ENCODE measurements at places on chromosomes 11 and 22.
A peak's percentile ranks its signal among the peaks of the same experiment; 100 is the strongest.

- DNase-seq, result no peak
Observed at GRCh38 chr11:83195143-83195466, 1.6 kb downstream of the ANKRD42 start.

DNA sequence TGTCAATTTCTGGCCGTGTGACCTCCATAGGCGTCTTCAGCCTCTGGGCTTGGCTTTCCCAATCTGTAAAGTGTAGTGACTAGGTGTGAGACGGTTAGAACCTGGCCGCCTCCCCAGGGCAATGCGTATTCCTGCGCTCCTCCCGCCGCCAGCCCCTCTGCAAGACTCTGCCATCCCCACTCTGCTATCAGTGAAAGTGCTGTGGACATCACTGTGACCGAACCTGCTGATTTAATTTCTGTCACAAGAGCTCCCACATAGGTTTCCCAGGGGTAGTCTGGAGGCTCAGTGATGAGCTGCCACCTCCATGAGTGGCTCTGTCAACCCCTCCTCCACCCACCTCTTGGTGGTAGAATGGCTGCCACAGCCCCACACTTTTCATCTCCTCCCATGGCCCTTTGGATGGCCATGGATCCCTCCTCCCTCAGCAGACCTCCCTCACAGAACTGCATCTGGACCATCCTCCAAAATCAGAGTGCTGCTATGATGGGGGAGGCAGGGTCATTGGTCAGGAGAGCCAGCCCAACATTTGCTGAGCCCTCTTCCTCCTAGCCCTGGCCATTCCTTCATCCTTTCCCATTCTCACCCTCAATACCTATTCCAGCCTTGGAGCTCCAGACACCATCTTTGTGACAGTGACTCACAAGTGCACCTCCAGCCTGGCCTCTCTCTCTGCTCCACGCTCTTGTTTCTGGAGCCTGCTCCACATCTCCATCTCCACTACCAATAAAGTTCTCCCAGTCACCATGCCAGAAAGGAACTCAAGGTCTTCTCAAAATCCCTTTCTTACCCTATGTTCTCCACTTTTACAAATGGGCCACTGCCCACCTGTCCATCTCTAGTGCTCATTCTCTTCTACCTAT is 1.5 kb upstream of the GSC2 start:
- no peak for DNase-seq

DNA sequence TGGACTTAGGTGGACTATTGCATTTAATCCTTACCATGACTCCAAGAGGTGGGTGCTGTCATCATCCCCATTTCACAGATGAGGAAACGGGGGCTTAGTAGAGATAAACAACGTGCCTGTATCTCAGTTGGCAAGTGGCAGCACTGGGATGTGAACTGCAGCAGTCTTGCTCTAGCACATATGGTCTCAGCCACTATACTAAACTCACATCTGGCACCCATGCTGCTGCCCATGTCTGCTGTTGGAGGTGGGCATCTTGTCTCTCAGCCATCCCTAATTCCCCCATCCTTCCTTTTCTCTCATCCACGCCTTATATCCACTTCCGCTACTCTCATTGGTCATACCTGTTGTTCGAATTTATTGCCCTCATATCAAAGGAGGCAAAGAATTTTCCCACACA is 3.8 kb downstream of the PRG3 start:
- no peak for DNase-seq

DNA sequence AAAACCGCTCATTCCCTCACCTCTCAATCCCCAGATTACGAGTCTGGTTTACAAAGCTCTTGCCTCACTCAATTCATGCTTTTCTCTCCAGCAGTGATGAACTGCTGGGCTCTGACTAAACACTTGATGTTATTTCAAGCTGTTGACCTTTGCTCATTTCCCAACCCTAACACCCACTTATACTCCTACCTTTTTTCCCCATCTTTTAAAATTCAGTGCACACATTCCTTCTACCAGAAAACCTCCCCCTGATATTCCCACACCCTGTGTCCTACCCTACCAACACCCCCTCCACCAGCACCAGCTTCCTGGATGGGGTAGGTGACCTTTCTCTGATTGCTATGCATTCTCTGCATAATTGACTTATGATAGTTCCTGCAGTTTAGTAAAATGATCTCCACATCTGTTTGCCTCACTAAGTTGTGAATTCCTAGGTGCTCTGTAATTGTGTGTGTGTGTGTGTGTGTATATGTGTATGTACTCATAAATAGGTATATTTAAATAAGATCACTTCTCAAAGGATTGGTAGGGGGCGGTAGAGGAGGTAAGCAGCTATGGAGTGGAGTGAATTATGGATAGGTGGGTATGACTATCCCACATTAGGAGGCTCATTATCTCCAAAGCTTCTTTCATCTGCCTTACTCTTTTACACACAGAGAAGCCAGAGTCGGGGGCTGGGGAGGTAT is 842 bp downstream of the HEPACAM start:
- no peak for DNase-seq

GRCh38 chr11:62428871-62429560 is 10.2 kb downstream of the SCGB1A1 start:
- DNase-seq, result no peak

DNA sequence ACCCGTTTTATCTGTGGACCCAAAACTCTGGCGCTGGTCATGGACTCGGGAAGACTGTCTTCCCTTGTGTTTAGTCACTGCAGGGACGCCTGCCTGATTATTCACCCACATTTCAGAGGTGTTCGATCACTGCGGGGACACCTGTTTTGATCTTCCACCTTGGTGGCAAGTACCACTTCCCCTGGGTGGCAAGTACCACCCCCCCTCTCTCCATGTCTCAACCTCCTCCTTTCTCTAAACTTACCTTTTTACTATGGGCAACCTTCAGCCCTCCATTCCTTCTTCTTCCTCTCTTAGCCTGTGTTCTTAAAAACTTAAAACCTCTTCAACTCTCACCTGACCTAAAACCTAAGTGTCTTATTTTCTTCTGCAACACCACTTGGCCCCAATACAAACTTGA is 1.9 kb upstream of the NDUFC2 start:
- DNase-seq, result no peak

- DNase-seq, result no peak
Observed at GRCh38 chr22:44834065-44834464, 81.7 kb downstream of the ARHGAP8 start.

GRCh38 chr11:78560826-78561484 is 13.7 kb downstream of the NARS2 start:
- DNase-seq, result no peak

GRCh38 chr11:78041843-78042440 is 18.9 kb upstream of the KCTD14 start:
- DNase-seq, result peak; percentile 85

- no peak for DNase-seq
Observed at GRCh38 chr22:48592488-48592887, 1235.2 kb downstream of the BRD1 start.

- DNase-seq, result peak; percentile 11
Observed at GRCh38 chr22:28711341-28711740, 30.3 kb downstream of the CHEK2 start.

- DNase-seq, result no peak
Observed at GRCh38 chr11:64776875-64777274, 1.5 kb downstream of the SF1 start.

DNA sequence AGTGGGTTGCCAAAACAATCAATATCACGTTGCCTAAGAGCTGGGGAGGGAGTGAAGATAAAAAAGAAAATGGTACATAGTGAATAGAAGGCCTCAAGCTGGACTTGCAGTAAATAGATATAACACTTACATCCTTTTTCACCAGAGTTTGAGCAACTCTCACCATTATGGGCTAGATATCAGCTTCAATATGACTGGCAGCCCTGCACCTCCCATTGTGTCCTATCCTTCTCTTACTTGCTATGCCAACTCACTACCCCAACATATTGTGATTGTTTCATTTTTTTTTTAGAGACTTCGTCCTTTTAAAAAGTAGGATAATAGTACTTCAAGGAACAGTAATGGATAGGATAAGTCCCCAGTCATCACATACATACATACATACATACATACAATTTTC is 7.4 kb downstream of the HBG1 start:
- DNase-seq, result no peak

DNA sequence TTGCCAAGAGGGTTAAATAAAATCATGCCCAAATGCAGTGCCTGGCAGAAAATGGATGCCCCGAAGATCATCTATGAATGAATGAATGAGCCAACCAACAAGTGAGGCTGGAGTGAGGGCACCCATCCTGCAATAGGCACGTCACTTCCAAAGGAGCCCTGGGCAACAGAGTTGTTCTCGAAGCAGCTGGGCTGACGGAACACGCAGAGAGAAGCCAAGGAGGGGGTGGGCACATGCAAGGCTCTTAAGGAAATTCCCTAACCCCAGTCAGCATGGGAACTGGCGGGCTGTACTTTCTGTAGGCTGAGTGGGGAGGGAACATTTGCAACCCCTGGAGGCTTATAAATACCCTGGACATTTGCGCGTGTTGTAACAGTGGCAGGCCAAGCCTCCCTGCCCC is 11.6 kb upstream of the CHADL start:
- no peak for DNase-seq

- DNase-seq, result no peak
Observed at GRCh38 chr11:70183483-70184176, 19.5 kb upstream of the FADD start.

DNA sequence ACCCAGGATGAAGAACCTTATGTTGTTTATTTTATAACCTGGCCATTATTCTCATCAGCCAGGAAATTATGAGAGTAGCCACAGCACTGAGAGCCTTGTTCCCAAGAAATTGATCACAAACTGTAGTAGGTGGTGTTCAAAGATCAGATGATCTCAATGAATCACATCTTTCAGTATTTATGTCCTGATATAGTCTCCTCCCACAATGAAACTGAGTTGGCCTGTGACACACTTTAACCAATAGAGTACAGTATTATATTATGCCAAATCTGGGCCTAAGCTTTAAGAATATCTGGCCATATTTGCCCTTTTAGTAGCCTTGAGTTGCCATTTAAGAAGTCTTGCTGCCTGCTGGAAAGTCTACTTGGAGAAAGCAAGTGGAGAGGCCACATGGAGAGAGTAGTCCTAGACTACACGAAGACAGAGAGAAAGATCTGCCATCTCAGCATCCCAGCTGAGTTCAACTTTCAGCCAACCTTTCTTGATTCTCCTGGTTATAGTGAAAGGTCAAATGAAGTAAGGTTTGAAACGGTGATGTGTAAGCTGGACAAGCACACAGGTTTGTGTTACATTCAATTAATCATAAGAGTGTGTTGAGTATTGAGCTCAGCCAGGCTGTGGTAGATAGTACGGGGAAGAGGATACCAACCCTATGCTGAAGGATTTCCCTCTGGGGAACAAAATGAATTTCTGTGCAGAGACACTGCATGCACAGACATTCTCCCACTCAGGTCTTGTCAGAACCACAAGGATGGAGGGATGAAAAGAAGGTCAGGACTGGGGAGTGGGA is 561.8 kb downstream of the SOX6 start:
- no peak for DNase-seq

DNA sequence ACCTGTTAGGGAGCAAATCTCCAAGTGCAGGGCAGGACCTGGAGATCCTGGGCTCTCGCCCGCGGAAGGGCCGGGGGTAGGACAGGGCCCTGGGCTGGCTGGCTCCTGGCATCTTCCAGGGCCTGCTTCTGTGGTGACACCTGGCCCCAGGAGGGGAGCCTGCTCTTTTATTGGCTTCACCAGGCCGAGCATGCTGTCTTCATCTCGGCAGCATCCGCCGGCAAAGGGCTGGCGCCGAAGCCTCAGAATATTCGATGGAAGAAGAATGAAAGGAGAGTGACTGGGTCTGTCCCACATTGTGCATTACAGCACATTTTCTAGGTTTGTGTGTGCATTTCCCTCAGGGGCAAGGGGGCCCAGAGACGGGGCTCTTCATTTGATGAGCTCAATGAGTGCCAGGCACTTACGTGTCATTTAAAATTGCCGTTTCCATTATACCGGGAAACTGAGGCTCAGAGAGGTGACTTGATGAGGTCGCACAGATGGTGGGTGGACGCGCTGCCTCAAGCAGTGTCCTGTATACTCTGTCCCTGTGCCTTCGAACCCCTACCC is 70.0 kb downstream of the RBX1 start:
- DNase-seq, result peak; percentile 28

DNA sequence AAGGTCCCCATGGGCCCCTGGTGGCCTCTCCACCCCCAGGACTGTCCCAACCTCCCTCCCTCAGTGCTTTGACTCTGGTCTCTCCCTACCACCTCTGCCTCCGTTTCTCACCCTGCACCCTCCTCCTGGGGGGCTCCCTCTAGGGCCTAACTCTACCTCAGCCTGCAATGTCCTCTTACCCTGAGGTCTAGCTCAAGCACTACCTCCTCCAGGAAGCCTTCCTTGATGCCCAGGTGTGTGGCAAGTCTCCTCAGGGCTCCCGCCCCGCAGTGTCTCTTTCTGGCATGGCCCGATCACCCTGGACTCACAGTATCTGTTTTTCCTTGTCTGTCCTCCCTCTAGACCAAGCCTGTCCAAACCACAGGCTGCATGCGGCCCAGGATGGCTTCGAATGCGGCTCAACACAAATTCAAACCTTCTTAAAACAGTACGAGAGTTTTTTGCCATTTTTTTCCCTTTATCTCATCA is 90.8 kb downstream of the PHF21B start:
- DNase-seq, result no peak

GRCh38 chr11:117743121-117743815 is 53.7 kb downstream of the DSCAML1 start:
- no peak for DNase-seq

GRCh38 chr11:32584921-32585320 is 1.3 kb downstream of the EIF3M start:
- no peak for DNase-seq

GRCh38 chr22:35314161-35314942 is 14.7 kb downstream of the TOM1 start:
- peak; percentile 80 for DNase-seq

- DNase-seq, result peak; percentile 46
Observed at GRCh38 chr11:313787-314553, at the start of gene IFITM1. Gene IFITM1 (plus strand): TSS chr11:314040. CDS start chr11:314171, 131 bp downstream.

DNA sequence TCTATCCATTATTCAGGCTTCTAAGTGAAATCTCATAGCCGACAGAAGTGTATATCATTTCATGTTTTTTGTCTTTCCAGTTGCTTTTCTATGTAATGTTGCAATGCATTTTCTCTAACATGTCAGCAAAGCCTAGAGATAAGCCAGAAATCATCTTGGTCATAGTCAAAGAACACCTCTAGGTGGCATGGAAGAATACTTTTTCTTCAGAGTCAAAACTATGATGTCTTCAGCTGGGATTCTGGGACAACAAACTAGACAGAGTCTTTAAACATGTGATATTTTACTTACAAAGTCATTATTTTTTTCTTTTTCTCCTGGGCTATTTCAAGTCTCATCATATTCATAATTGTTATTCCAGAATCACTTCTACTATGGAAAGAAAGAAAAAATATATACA is 4.4 kb downstream of the GAS2 start:
- DNase-seq, result no peak

GRCh38 chr11:65806979-65807378 is 20.1 kb downstream of the OVOL1 start:
- DNase-seq, result no peak

GRCh38 chr11:58900479-58901420 is 38.5 kb upstream of the GLYATL1 start:
- peak; percentile 14 for DNase-seq

Data from SJCRH30 (cell line).